Right atrium auricular region (tissue), 2 donors: ENCODE measurements at places on chromosomes 5 and 9. TPM values are rescaled to one million over a fixed set of nuclear protein-coding genes. Genes with fewer than 3 reads are reported as not detected.
A peak's percentile ranks its signal among the peaks of the same experiment; 100 is the strongest.

- H3K4me3 ChIP-seq, result no peak overlapping the region
- no peaks in the 10 kb centered on the region for H3K36me3 ChIP-seq
- peaks cover 5% of the 10 kb centered on the region for H3K4me1 ChIP-seq
Observed at GRCh38 chr9:136107155-136107952, 11.3 kb downstream of the TMEM250 start.

The GLRA1 gene
- total RNA-seq, result not detected

- H3K27me3 ChIP-seq, result no peaks in the 10 kb centered on the region
- no peak for DNase-seq
- H3K4me3 ChIP-seq, result no peak overlapping the region
- H3K36me3 ChIP-seq, result no peaks in the 10 kb centered on the region
- peak overlapping the region; percentile 64 for H3K27ac ChIP-seq
Observed at GRCh38 chr9:93464876-93465275, 11.5 kb upstream of the FAM120AOS start.

- H3K36me3 ChIP-seq, result no peaks in the 10 kb centered on the region
- H3K27ac ChIP-seq, result no peak overlapping the region
- no peaks in the 10 kb centered on the region for H3K4me1 ChIP-seq
- H3K4me3 ChIP-seq, result no peak overlapping the region
- H3K27me3 ChIP-seq, result no peaks in the 10 kb centered on the region
Observed at GRCh38 chr5:160789219-160789859, 62.7 kb downstream of the ATP10B start.

DNA sequence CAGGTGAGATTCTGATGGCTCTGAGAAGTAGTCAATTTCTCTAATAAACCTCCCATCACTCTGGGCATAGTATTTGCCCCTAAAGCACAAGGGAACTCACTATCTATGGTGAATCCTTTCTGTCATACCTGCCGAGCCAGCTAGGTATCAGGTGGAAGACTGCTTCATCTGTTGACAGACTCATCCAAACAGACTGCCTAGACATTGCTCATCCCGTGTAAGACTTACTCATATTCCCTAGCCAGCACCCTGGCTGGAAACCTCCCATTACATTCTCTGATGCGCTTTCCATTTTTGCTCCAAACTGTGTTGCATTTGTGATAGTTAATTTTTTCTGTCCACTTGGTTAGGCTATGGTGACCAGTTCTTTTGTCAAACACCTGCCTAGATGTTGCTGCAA, 595.9 kb downstream of the DNAH5 start:
- H3K27ac ChIP-seq, result no peak overlapping the region
- H3K36me3 ChIP-seq, result no peaks in the 10 kb centered on the region
- no peaks in the 10 kb centered on the region for H3K27me3 ChIP-seq
- DNase-seq, result no peak
